CD4-positive, alpha-beta T cell (primary cell): ENCODE measurements at places on chromosomes 6 and 20. TPM values are rescaled to one million over a fixed set of nuclear protein-coding genes. Genes with fewer than 3 reads are reported as not detected.
A peak's percentile ranks its signal among the peaks of the same experiment; 100 is the strongest.

The CD24 gene
- total RNA-seq, result not detected

The OTOR gene
- not detected for total RNA-seq

DNA sequence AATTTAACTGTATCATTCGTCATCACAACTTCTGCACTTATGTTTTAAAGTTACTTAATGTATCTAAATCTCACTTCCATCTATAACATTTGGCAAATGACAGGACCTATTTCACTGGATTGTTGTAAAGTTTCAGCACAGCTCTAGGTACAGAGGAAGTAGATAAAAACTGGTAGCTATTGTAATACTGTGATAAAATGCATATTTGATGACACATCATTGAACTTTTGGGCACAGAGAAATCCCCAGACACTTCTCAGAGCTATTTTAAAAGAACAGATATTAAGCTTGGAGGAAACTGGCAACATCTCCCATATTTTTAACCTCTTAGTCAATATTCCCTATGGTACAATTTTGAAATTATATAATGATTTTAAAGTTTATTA, 138.7 kb downstream of the RFPL4B start:
- H3K27me3 ChIP-seq, result no peaks in the 10 kb centered on the region
- no peaks in the 10 kb centered on the region for H3K4me1 ChIP-seq
- H3K36me3 ChIP-seq, result no peaks in the 10 kb centered on the region

- H3K4me1 ChIP-seq, result peaks cover 17% of the 10 kb centered on the region
- DNase-seq, result no peak
- no peak overlapping the region for H3K27ac ChIP-seq
- peaks cover 57% of the 10 kb centered on the region for H3K36me3 ChIP-seq
These were observed 86.7 kb downstream of the SYNJ2 start for GRCh38 chr6:158068156-158068892.

The PMEPA1 gene
- 15.7 TPM for total RNA-seq

The TGM3 gene
- not detected for total RNA-seq

The LMBRD1 gene
- total RNA-seq, result 40.3 TPM

DNA sequence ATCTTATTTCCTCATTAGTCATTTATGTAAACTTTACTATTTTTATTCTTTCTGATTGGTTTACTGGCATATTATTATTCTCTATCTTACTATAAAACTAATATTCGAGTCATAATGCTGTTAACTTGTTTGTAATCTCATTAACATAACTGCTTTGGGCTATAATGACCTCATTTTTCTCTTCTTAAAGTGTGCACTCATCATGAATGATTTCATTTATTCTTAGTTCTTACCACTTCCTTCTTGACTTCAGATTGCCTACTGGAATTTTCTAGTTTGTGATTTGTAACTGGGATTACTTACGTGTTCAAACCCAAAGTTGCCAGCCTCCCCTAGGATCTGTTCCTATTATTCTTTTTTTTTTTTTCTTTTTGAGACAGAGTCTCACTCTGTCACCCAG, 91.8 kb upstream of the TNFAIP3 start:
- H3K27ac ChIP-seq, result no peak overlapping the region
- no peaks in the 10 kb centered on the region for H3K27me3 ChIP-seq
- no peaks in the 10 kb centered on the region for H3K4me1 ChIP-seq
- no peaks in the 10 kb centered on the region for H3K36me3 ChIP-seq

The PRPH2 gene
- 0.11 TPM for total RNA-seq

- H3K36me3 ChIP-seq, result no peaks in the 10 kb centered on the region
- H3K4me3 ChIP-seq, result no peak overlapping the region
- H3K27me3 ChIP-seq, result no peaks in the 10 kb centered on the region
- peaks cover 15% of the 10 kb centered on the region for H3K4me1 ChIP-seq
- DNase-seq, result no peak
- H3K27ac ChIP-seq, result no peak overlapping the region
These were observed 20.1 kb downstream of the PLCB1 start for GRCh38 chr20:8152183-8152582.

GRCh38 chr20:45782890-45783289, 8.8 kb downstream of the WFDC3 start:
- H3K4me1 ChIP-seq, result peaks cover 5% of the 10 kb centered on the region
- no peak for DNase-seq
- no peaks in the 10 kb centered on the region for H3K36me3 ChIP-seq
- H3K4me3 ChIP-seq, result no peak overlapping the region

DNA sequence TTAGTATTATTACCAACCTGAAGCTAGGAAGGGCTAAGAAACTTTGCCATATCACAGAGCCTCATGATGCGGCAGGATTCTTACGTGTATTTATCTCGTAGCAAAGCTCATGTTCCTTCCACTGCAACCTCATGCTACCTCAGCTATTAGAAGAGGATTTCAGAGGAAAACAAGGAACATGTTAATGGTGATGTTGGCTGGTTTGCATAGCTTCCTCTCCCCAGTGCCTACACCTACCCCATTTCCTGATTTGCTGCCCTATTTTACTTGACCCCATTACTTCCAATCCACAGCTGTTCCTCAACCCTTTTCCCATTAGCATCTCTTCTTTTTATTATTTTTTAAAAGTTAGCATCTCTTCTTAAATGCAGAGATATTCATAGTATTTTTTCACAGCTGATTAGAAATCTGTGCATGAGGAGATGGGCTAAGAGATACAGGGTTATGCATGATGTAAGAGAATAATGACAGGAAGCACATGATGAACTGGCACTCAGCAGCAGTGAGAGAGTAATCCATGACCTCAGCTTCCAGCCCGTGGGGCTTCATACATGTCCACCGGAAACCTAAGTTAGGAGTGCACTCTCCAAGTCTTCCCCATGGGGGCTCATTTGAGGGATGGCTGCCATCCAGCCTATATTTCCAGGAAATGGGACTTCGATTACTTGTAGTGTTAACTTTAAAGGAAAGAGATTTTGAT, 106.1 kb upstream of the ASF1A start:
- H3K27ac ChIP-seq, result peak overlapping the region; percentile 31
- no peaks in the 10 kb centered on the region for H3K27me3 ChIP-seq
- DNase-seq, result peak; percentile 54
- no peak overlapping the region for H3K4me3 ChIP-seq
- peaks cover 3% of the 10 kb centered on the region for H3K36me3 ChIP-seq
- peaks cover 24% of the 10 kb centered on the region for H3K4me1 ChIP-seq

DNA sequence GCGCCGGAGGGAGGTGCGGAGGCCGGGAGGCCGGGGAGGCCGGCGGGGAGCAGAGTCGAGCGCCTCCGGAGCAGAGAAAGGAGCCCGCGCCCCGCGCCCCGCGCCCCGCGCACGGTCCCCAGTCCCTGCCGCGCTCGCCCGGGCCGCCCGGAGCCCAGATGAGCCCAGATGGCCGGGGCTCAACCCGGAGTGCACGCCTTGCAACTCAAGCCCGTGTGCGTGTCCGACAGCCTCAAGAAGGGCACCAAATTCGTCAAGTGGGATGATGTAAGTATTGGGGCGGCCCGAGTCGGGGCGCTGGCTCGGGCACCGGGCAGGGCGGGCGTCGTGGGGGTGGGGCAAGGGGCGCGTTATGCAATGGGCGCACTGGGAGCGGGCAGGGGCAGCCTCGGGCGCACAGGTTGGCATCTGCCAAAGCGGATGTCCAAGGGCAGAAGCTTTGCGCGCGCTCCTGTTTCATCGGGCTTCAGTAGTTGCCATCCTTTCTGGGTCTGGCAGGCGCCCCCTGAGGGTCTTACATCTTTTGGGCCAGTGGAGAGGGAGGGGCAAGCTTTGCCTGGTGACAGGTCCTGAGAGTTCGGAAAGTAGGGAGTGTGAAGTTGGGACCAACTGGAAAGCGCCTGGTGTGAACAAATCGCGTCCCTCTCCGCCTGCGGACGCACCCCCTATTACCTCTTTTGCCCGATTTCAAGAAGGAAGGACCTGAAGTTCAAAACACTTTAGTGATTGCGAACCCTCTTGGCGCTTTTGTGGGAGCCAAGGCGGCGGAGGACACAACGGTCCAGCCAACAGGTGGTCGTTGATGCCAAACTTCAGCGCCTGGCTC, 631 bp downstream of the PLCB1 start:
- H3K27ac ChIP-seq, result no peak overlapping the region
- no peaks in the 10 kb centered on the region for H3K36me3 ChIP-seq
- peaks cover 14% of the 10 kb centered on the region for H3K4me1 ChIP-seq
- H3K4me3 ChIP-seq, result peak overlapping the region; percentile 64
- H3K27me3 ChIP-seq, result peaks cover 5% of the 10 kb centered on the region

The PLCB1 gene
- total RNA-seq, result 3.8 TPM

GRCh38 chr20:43914311-43915210, at the start of gene TOX2:
Gene TOX2 (plus strand): TSS chr20:43914852. CDS start chr20:43914892, 40 bp downstream.
- H3K36me3 ChIP-seq, result no peaks in the 10 kb centered on the region
- peaks cover 35% of the 10 kb centered on the region for H3K27me3 ChIP-seq
- peak; percentile 59 for DNase-seq
- H3K4me1 ChIP-seq, result peaks cover 33% of the 10 kb centered on the region
- H3K27ac ChIP-seq, result no peak within 1 kb of the TSS
- peak within 1 kb of the TSS; percentile 58 for H3K4me3 ChIP-seq
